ENCODE measurements at places on chromosomes 11 and 22.
A peak's percentile ranks its signal among the peaks of the same experiment; 100 is the strongest.

GRCh38 chr22:24271386-24271854 is 789 bp downstream of the SPECC1L start:
- no peak for DNase-seq

DNA sequence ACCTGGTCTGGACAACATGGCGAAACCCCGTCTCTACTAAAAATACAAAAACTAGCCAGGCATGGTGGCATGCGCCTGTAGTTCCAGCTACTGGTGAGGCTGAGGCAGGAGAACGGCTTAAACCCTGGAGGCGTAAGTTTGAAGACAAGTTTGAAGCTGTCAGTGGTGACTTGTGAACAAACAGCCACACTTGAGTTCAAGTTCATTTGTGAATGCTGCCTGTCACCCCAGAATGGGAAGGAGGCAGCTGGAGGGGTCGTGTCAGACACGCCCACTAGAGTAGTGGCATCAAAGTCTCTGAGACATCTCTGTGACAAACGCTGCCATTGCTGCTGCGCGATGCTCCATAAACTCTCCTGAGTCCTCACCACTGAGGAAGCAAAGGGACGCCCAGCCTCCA is 74.2 kb downstream of the DGCR2 start:
- no peak for DNase-seq

DNA sequence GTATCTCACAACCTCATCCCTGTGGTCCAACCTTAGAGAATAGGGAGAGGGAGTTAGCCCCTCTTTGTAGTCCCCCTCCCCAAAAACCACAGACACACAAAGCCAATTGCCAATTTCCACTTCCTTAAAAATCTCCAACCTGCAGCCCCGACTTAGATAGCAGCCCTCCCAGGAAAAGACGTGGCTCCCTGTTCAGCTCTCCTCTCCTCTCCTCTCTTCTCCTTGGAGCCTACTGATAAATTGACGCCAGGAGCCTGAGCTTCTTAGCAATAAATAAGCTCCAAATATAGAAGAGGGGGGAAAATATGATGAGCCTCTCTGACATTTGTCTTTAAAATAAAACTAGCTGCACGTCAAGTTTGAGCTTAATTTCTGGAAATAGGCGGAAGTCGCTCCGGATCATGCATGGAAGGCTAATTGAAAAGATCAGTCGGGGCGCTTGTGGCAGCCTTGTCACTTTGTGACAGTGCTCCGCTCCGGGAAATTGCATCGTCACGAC is 7.3 kb downstream of the PAX6 start:
- peak; percentile 57 for DNase-seq

DNA sequence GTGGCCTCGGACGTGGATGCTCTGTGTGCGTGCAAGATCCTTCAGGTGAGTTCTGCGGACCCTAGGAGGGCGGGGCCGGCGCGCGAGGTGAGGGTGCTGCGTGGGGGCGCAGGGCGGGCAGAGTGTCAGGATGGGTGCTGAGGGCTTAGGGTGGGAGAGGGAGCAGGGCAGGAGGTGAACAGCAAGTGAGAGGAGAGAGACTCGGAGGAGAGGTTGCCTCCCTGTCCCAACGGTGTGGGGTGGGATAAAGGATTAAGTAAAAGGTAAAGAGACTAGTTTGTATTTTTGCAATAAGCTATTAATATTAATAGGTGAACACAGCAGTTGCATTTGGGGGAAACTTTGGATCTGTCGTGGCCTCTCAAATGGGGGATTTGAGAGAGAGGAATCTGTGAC is 451 bp downstream of the CDC45 start:
- no peak for DNase-seq

DNA sequence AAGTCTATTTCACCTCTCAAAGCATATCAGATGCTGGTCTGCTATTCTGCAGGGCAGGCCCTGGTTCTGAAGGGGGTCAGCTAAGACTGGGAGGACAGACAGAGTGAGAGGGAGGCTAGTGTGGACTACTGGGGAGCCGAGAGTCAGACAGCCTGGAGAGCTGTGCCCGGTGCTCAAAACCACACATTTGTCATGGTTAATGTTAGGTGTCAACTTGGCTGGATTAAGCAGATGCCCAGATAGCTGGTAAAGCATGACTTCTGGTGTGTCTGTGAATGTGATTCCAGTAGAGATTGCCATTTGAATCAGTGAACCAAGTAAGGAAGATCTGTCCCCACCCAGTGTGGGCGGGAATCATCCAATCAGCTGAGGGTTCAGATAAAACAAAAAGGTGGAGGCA is 102.6 kb downstream of the SNX19 start:
- DNase-seq: no peak

GRCh38 chr11:79026803-79027445 is 413.9 kb downstream of the TENM4 start:
- no peak for DNase-seq

- peak; percentile 14 for DNase-seq
Measured at GRCh38 chr22:20380486-20380885, 13.5 kb upstream of the ZNF74 start.

GRCh38 chr11:120424185-120424969 is 87.2 kb upstream of the GRIK4 start:
- no peak for DNase-seq

DNA sequence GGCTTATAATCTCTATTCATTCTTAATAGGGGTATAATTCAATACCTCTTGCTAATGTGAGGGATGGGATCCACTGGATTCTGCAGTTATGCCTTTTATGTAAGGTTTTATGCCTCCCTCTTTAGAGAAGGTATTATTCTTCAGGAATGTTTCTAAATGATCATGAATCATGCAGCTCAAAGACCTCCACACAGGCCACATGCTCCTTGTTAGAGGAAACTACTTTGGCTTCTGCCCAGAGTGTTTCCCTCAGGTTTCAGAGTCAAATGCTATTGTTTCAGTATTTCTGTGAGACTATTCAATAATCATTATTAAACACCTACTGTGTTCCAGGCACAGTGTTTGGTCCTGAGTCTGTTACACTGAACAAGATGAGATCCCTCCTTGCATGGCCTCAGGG is 115.9 kb downstream of the RAB38 start:
- no peak for DNase-seq

DNA sequence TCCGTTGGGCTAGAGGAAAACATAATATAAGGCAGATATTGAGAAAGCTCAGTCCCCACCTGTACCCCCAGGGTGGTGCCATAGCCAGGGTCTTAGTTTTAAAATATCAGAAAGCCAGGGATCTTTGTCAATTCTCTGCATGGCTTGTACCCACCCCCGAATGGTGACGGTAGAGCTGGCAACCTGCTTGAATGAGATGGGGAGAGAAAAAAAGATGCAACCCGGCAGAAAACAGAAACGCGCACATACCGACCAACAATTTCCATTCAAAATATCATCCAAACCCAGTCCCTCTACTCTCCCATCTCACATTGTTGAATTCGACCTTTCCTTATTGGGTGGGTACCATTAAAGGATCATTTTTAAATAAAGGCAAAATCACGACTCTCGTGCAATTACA is 543.9 kb downstream of the MIAT start:
- no peak for DNase-seq

DNA sequence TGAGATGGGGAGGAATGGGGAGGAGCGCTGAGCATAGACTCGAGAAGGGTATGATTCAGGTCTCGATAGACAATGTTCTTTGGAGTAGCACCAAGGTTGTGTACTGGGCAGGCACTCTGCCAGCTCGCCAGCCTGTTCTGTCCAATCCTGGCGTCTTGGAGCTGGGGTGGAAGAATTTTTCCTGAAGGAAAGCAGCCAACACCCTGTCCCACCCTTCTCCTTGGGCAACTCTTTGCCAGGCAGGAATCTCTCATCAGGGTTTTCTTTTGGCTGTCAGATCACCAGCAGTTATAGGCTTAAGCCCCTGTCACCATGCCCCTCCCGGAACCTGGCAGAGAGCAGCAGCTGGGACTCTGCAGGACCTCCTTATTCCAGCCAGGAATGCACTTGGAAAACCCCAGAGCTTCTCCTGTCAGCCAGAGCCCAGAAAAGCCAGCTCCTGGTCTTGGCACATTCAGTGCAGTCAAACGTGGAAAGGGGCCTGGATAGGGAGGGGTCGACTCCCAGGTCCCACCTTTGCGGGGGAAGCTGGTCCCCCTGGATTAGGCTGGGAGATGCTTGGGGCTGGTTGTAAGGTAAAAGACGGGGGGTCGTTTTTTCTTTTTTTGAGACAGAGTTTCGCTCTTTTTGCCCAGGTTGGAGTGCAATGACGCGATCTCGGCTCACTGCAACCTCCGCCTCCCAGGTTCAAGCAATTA is 14.4 kb upstream of the SPTBN2 start:
- DNase-seq: no peak

GRCh38 chr11:12088047-12088481 is 22.3 kb upstream of the MICAL2 start:
- DNase-seq: peak; percentile 51

DNA sequence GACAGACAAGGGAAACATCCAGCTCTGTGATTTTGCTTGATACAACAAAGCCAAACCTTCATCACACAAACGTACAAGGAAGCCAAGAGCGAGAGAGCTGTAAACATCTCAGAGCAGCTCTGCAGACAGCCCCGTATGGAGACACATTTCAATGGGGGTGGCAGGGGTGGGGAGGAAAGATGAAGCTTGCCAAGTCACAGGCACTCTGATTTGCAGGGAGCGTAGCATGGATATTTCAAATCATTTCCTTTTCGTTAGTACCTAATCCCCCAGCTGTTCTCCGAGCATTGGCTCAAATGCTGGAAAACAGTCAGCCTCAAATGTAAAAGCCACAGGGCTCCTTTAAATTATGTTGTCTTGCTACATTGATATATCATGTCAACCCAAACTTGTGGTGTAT is 458.9 kb upstream of the CADM1 start:
- DNase-seq: no peak

GRCh38 chr11:765025-765801 is 12.1 kb downstream of the GATD1 start:
- peak; percentile 79 for DNase-seq

DNA sequence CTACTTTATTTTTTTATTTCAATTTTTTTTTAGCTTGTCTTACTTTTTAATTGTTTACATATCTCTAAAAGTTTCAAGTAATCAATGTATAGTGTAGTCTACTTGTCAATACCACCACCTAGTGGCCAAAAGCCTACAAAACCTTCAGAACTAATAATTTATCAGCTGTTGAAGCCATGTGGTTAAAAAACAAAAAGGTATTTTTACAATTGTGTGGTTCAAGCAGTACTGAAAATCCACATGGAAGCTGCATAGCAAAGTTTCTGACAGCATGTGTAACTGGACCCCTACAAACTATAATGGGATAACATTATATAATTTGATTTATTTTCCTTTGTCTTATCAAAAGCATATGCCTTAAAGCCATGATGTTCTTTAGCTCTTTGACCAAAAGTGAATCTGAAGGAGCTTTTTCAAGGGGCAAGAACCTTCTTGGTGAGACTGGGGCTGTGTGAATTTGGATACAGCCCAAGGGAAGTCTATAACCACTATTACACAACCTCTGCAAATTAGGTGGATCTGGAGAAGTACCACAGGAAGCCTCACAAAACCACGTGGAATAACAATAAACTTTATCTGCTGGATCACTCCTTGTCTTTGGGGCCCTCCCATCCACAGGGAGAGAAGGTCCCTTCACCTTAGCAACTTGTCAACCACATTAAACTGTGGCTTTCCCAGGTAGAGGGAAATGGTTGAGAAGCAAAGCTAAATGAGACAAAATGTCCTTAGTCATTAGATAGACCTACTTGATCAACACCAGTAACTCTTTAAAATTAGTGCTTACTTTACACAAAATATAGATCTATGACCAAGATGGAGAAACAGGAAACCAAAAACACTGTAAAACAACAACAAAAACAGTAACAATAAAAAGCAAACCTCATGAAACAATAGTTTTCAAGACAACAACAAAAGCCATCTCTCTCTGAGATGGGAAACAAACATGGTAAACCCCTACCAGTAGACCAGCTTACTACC is 9.9 kb downstream of the NARS2 start:
- peak; percentile 65 for DNase-seq

DNA sequence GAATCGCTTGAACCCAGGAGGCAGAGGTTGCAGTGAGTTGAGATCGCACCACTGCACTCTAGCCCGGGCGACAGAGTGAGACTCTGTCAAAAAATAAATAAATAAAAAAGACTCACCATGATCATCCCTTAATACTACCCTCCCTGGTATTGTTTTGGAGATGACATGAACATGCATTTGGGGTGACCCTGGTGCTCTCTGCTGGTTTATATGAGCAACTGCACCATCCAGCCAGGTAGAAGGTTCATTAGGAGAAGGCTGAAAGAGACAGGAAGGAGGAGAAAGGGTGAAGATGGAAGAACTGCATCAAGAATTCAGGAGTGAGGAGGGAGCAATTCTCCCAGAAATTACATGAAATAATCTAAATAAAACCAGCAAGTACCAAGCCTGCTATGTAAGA is 37.8 kb downstream of the SLC5A1 start:
- DNase-seq: peak; percentile 80

GRCh38 chr22:43017525-43018460 is 2.8 kb upstream of the PACSIN2 start:
- DNase-seq: no peak

DNA sequence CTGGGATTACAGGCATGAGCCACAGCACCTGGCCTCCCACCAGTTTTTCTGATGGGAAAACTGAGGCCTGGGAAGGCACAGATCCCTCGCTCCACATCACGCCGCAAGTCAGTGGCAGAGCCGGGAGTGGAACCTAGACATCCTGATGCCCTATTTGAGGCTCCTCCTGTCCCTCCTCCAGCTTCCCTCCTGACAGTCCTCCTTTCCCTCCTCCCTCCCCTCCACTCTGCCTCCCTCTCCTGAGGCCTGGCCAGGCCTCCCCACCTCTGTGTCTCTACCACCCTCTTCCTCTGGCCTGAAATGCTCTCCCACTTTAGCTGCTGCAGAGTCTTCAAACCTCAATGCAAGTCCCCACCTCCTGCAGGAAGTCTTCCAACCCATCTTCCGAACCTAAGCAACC is 13.3 kb upstream of the TP53I11 start:
- no peak for DNase-seq

GRCh38 chr22:39352306-39352891 is 2.6 kb downstream of the SYNGR1 start:
- DNase-seq: no peak

DNA sequence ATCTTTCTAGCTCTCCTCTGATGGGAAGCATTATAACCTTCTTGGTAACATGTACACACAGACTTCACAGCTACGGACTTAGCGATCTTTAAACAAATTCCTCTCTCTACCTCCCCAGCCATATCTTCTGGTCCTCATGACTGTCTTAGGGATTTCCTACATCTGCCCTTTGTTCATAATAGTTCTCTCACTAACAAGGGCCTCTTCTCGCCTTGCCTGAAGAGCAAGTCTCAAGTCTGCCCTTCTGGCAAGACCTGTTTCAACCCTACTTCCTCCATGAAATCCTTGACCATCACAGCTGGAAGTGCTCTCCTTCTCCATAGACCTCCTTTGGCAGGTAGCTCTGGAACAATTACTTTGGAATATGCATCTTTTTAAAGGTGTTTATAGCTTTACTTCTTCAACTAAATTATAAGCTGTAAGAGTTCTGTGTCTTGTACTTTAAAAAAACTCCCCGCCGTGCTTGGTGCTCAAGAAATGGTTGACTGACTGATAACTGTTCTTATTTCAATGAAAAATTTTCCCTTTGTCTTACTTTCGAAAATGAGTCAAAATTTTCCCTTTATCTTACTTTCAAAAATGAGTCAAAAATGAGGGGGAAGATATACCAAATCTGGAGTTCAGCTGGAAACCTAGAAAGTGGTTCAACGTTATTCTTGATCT is 34.7 kb downstream of the SNX19 start:
- no peak for DNase-seq

All from mesendoderm (in vitro differentiated cells).